ENCODE measurements at places on chromosomes 3 and 15. TPM values are rescaled to one million over a fixed set of nuclear protein-coding genes. Genes with fewer than 3 reads are reported as not detected.

GRCh38 chr3:79178471-79179180 is 589.2 kb downstream of the ROBO1 start:
- no peak overlapping the region for H3K27ac ChIP-seq
- DNase-seq = no peak
- no peaks in the 10 kb centered on the region for H3K4me1 ChIP-seq
- no peaks in the 10 kb centered on the region for H3K27me3 ChIP-seq
- no peaks in the 10 kb centered on the region for H3K36me3 ChIP-seq

DNA sequence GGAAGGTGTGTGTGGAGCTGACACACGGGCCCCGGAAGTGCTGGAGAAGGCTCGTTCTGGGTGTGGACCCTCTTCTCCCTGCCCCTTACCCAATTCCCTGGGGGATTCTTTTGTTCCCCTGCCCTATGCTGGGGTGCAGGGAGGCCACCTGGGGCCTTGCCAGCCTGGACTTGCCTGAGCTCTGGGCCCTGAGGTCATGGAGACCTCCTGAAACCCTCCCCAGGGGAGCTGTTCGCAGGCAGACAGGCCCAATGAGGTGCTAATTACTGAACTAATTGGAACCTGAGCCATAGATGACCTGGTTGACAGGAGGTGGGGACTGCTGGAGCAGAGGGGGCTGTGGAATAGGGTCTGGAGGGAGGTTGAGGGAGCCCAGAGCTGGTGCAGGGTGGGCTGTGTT is 9.4 kb upstream of the C15orf39 start:
- no peak for DNase-seq
- no peaks in the 10 kb centered on the region for H3K4me1 ChIP-seq
- no peaks in the 10 kb centered on the region for H3K27me3 ChIP-seq
- H3K27ac ChIP-seq = no peak overlapping the region
- no peaks in the 10 kb centered on the region for H3K36me3 ChIP-seq

Gene CCDC33
- 0.11 TPM for total RNA-seq

Gene FANCD2
- 3.2 TPM for total RNA-seq

Gene AMIGO3
- not detected for total RNA-seq

Data from adrenal gland (tissue), 19 donors.